ENCODE measurements at places on chromosomes 3 and 15.
A peak's percentile ranks its signal among the peaks of the same experiment; 100 is the strongest.

- no peak for DNase-seq
These were observed 12.7 kb downstream of the PGPEP1L start for GRCh38 chr15:98994892-98995291.

GRCh38 chr3:71487418-71487817, 96.1 kb downstream of the FOXP1 start:
- peak; percentile 29 for DNase-seq

DNA sequence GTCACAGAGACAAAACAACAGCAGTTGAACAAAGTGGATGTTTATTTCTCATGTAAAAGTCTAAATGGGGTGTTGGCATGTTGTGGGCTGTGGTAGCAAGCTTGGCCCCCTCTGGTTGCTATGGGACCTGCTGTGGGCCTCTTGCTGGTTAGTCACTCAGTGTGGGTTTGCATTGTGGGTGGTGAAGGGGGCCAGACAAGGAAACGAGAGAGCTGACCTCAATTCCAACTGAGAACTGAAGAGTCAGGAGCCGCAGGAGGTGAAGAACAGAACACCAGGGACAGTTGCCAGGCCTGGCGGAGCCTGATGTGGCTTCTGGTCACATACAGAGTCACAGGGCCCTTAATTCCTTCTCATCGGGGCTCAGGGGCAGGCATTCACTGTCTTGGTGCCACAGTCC, 1.9 kb upstream of the ADPGK start:
- peak; percentile 45 for DNase-seq

- no peak for DNase-seq
These were observed 429.8 kb downstream of the EPHB1 start for GRCh38 chr3:135224815-135225362.

DNA sequence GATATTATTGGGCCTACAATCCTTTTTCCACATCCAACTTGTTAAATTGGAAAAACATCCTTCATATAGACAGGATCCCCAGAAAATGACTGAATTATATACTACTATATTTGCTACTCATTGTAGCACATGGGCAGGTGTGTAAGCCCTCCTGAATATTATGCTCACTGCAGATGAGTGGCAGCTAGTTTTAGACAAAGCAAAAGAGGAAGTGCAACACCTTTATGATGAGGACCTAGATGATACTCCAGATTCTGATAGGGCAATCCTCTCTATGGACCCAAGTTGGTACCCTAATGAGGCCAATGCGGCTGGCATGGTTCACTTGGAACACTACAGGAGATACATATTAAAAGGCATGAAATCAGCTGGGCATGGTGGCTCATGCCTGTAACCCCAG, 119.1 kb upstream of the PLCL2 start:
- DNase-seq = no peak

- DNase-seq = no peak
These were observed 227.4 kb downstream of the UACA start for GRCh38 chr15:70535955-70536338.

GRCh38 chr3:100384733-100385525, 16.0 kb downstream of the TOMM70 start:
- no peak for DNase-seq

DNA sequence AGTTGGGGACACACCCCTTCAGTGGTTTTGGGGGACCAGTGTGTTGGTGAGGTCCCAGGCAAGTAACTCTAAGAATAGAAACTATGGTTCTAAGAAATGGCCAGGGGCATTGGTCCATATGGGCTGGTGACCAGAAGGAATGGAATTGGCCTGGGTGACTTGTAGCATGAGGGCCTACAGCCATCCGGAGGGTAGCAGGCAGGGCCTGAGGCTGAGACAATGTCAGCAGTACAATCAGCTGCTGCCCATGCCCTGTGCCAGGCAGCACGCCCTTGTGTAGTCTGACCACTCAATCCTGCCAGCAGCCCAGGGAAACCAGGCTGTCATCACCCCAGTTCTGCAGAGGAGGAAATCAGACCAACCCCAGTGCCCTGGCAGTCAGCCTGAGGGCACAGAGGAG, 100.6 kb downstream of the DNAJB8 start:
- no peak for DNase-seq

GRCh38 chr3:149487598-149488197, 13.2 kb downstream of the TM4SF4 start:
- DNase-seq = peak; percentile 39

- DNase-seq = no peak
These were observed 314.7 kb upstream of the ROPN1 start for GRCh38 chr3:124306665-124307064.

DNA sequence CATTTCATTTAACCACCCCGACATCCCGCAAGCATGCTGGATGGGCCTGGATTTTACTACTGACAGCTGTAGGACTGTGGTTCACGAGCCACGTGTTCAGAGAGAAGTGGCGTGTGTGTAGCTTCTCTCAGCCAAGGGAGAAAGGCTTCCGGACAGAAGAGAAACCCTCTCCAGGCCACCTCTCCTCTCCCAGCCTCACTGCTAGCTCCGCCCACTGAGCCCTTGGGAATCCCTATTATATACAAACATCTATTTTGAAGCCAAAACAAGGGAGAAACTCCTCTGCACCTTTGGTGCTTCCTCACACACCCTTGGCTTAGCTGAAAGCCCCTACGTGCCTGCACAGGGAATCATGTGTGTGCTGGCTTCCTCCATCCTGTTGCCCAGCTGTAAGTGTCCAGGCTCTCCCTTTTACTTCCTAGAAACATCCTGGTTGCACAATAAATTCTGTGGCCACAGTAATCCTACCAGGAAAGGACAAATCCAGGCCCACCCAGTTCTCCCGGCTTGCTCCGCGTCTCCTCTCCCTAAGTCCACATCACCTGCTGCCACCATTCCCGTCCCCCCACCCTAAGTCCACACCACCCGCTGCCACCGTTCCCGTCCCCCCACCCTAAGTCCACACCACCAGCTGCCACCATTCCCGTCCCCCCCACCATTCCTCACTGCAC, 30.5 kb downstream of the PCSK6 start:
- no peak for DNase-seq

GRCh38 chr15:60961541-60962485, 267.3 kb downstream of the RORA start:
- DNase-seq = no peak

DNA sequence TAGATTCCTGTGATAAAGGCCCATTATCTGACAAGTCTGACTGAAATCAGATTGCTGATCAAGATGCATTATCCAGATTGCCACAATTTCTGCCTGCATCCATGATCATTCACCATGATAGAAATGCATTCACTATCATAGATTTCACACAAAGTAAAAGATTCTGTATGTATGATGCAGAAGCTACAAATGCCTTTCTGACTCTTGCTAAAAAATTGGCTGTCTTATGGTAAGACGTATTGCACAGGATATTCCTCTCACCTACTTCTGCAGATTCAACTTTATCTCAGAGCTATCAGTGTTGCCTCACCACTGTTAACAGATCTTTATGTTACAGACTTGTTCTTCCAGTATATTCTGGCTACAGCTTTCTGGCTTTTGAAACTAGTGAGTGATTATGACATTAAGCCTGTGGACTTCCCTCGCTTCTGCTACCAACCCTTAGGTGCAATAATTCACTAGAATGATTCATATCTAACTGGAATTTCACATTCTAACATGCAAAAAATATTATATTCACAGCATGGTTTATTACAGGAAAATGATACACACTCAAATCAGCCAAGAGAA, 955.3 kb downstream of the EPHA3 start:
- DNase-seq = no peak

DNA sequence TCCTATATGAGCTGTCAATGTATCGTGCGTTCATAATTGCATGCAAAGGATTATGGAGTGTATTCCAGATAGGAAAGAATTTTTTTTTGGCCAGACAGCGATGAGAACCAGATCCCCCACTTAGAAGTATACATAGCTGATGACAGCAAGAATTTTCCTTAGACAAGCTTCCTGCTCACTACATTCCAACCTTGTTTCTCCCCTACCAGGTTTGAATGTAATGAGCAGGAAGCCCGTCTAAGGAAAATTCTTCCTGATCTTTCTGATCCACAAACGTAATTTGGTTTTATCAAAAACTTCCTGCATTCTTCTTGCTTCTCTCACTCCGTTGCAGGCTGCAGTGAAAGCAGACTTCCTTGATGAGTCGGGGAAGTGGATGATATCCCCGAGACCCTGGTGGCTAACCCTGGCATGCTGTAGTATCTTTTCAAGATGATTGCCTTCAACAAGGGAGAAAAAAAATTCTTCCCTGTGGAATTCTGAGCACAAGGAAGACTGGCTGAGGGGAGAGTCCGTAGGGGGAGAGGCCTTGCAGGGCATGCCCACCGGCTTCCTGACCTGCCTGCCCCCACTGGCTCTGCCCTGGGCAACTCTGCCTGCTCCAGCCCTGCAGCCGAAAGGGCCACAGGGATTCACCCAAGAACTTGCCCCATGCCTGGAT, 243.1 kb downstream of the TLE3 start:
- no peak for DNase-seq

DNA sequence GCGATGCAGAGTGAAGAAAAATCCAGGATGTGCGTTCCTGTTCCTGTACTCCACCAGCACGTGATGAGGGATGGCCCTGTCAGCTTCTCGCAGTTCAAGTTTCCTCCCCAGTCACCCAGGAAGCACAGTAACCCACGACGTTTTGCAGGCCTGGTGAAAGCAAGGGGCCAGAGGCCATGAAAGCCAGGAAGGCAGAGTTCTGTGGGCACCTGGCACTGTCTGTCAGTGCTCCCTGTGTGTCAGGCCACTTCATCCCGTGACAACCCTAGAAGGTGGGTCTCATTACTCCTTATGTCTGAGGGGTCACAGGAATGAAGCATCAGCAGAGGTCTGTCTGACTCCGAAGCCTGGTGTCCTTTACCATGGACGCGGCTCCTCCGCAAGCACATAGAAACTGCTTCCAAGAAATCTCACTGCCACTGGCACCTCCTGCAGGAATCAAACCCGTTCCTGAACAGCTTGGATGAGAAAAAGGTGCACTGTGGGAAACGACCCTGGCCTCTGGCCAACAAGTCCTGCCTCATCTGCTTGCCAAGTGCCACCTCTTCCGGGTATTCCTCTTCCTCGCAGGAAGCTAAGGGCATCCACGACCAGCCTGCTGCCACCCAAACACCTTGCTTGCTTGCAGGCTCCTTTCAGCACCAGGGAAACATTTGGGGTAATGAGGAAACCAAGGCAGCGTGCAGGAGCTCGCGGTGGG, 14.6 kb downstream of the RAB43 start:
- no peak for DNase-seq
